ENCODE measurements at places on chromosomes 16 and 17.
A peak's percentile ranks its signal among the peaks of the same experiment; 100 is the strongest.

- DNase-seq = no peak
Measured at GRCh38 chr16:26491101-26491670, 575.5 kb upstream of the C16orf82 start.

- DNase-seq = no peak
Measured at GRCh38 chr16:87703835-87704375, 61.9 kb downstream of the KLHDC4 start.

GRCh38 chr16:18983565-18984434 is at the start of gene TMC7:
TSS of gene TMC7 (plus strand) at chr16:18983934. CDS start at chr16:18984064, 130 bp downstream.
- DNase-seq = no peak

DNA sequence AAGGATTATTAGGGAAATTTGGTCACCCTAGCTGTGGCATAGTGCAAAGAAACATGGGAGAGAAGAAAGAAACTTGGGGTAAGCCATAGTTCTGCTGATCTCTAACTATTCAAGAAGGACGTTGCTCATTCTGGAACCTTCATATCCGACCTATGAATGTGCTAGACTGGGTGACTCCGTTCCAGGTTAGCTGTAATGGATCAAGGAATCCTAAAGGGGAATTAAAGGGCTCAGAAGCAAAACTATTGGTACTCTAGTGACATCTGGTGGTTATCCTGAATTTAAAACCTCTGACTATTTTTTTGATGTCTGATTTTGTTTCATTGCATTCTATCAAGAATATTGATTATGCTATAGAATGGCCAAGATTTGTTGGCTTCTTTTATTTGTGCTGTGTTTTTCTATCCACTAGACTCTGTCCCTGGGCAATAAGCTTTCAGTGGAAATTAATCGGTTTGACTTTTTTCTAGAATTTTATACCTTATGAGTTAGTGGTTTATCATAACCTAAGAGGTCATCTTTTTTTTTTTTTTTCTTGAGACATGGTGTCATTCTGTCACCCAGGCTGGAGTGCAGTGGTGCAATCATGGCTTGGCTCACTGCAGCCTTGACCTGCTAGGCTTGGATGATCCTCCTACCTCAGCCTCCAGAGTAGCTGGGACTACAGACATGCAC is 19.5 kb downstream of the PCTP start:
- DNase-seq = no peak

- DNase-seq = no peak
Measured at GRCh38 chr16:27740496-27741201, 190.7 kb downstream of the KATNIP start.

DNA sequence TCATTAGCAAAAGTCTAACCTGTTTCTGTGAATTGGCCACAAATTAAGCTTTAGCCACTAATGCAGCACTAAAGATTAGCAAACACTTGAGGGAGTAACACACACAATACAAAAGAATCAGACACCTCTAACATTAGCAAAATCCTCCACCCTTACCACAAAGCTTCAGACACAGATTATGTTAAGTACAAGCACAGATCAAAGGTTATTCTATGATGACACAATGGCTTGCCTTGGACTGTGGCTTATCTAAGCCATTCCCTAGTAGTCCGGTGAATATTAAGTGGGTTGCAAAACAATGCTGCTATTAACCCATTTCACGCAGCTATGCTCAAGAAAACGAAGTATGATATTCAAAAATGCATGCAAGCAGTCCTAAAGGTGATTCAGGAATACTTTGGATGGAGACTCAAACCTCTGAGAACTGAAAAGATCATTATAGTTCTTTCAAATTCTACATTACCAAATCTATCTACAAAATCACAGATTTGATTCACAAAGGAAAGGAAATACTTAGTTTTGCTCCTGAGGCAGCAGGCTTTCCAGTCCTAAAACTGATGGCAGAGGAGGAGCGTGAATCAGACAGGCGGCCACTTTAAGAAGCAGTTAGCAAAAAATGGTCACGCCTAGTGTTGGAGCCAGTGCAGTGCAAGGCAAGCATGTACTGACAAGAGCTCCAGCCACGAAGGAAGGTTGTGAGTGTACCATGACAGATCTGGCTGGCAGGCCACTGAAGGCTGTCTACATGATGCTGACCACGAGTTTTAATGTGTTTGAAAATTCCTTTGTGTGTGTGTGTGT is 67.2 kb downstream of the PARN start:
- no peak for DNase-seq

DNA sequence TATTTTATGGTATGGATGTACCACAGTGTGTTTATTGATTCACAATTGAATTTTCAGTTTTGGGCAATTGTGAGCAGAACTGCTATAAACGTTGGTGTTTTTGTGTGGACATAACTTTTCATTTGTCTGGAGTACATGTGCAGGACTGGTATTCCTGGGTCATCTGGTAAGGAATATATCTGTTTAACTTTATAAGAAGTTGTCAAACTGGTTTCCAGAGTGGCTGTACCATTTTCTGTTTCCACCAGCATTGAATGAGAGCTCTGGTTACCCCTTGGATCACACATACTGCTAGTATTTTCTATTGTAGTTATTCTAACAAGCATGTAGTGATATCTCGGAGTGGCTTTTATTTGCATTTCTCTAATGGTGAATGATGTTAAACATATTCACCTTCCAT is 24.3 kb downstream of the TMEM238L start:
- DNase-seq = no peak

- no peak for DNase-seq
Measured at GRCh38 chr17:3976675-3977171, 12.5 kb upstream of the ATP2A3 start.

DNA sequence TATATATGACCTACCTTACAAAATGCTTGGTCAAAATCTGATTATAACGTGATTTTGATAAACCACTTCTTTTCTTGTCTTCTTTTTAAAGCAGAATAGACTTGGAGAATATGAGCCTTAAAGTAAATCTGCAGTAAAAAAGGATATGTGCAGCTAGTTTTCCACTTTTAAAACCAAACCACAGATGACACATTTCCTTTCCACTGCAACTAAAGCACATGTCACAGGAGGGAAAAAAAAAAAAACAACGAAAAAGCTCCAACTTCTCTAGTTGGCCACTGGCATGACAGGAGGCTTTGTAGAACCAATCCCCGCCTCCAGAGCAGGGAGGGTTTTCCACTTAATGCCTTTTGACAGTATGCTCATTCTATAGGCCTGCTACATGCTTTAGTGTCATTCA is at the start of gene EVI2A:
EVI2A (minus strand) TSS at position 142 of the 400 bp plus-strand sequence. CDS start 2,609 bp downstream, outside the sequence.
- DNase-seq = peak; percentile 55

GRCh38 chr16:2925951-2926649 is 14.4 kb downstream of the FLYWCH1 start:
- DNase-seq = no peak

DNA sequence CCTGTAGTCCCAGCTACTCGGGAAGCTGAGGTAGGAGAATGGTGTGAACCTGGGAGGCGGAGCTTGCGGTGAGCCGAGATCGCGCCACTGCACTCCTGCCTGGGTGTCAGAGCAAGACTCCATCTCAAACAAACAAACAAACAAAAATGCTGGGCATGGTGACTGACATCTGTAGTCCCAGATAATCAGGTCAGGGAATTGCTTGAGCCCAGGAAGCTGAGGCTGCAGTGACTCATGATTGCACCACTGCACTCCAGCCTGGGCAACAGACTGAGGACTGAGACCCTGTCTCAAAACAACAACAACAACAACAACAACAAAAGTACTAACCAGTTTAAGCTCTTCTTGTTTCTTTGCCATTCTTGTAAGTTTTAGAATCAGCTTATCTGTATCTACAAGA is 383.0 kb upstream of the PMFBP1 start:
- no peak for DNase-seq

GRCh38 chr17:9052921-9053320 is 31.6 kb downstream of the NTN1 start:
- DNase-seq = no peak

GRCh38 chr16:17448640-17449638 is 21.8 kb downstream of the XYLT1 start:
- no peak for DNase-seq

GRCh38 chr17:44775838-44776621 is 17.2 kb downstream of the ADAM11 start:
- DNase-seq = peak; percentile 98

DNA sequence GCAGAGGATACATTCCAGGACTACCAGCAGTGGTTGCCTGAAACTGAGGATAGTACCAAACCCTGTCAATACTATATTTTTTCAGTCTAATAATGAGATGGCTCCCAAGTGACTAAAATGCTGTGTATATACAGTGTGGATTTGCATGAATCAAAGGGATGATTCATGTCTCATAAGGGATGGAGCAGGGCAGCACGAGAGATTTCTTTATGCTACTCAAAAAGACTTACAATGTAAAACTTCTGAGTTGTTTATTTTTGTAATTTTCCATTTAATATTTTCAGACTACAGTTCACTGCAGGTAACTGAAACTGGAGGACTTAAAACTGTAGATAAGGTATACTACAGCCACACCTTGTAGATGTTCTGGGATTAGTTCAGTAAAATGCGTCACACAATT is 674.7 kb upstream of the SALL1 start:
- DNase-seq = no peak

DNA sequence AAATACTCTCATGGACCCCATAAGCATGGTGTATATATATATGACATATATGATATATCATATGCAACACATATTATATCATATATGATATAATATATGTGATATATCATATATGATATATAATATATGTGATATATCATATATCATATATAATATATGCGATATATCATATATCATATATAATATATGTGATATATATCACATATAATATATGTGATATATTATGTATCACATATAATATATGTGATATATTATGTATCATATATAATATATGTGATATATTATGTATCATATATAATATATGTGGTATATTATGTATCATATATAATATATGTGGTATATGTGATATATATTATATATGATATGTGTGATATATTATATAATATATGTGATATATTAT is 21.9 kb upstream of the MAPK3 start:
- no peak for DNase-seq

- no peak for DNase-seq
Measured at GRCh38 chr16:65621640-65622039, 499.8 kb upstream of the CDH11 start.

GRCh38 chr16:72927199-72928089 is 120.5 kb downstream of the ZFHX3 start:
- DNase-seq = no peak

DNA sequence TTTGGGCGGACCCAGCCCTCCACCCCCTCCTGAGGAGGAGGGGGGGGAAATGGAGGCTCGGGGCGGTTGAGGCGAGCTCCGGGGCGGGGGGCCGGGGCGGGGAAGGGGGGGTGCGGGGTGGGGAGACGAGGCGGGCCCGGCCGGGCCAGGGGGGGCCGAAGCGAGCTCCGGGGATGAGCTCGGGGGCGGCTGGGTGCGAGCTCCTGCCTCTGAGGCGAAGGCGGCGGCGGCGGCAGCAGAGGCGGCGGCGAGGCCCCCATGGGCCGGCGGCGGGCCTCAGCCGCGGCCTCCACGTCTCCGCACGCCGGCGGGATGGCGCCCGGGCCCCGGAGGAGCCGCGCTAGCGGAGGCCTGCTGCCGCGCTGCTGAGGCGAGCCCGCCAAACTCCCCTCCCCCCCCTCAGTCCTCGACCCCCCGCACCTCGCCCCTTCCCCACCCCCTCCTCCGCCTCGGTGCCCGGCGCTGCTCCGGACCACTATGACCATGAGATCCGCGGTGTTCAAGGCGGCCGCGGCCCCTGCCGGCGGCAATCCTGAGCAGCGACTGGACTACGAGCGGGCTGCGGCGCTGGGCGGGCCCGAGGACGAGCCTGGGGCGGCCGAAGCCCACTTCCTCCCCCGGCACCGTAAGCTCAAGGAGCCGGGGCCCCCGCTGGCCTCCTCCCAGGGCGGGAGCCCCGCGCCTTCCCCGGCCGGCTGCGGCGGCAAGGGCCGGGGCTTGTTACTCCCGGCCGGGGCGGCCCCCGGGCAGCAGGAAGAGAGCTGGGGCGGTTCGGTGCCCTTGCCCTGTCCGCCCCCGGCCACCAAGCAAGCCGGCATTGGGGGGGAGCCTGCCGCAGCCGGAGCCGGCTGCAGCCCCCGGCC is 596 bp downstream of the MSL1 start:
- DNase-seq = no peak

GRCh38 chr16:14150796-14151195 is 79.7 kb downstream of the MRTFB start:
- DNase-seq = no peak

- DNase-seq = no peak
Measured at GRCh38 chr17:60327134-60327900, 64.6 kb downstream of the USP32 start.

DNA sequence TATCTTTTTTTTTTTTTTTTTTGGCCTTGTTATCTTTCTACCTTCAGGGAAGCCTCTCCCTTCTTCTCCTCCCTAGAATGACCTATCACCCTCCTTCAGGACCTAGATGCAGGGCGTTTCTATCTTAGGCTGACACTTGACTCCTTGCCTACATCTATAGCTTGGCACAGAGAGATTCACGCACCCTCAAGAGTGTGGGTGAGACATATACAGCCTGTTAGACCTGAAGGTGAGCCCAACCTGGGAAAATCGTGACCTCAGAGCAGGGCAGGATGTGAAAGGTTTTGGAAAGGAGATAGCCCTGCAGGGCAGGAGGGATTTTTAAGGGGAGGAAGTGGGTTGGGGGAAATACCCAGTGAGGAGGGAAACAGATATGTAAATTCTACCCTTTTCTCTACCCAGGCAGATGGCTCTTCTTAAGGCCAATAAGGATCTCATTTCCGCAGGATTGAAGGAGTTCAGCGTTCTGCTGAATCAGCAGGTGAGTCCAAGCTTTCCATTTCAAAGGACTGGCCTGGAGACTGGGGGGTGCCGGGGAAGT is at the start of gene AHSP:
AHSP (plus strand) TSS at position 167 of the 541 bp plus-strand sequence; CDS start at position 407, 240 bp downstream.
- no peak for DNase-seq

DNA sequence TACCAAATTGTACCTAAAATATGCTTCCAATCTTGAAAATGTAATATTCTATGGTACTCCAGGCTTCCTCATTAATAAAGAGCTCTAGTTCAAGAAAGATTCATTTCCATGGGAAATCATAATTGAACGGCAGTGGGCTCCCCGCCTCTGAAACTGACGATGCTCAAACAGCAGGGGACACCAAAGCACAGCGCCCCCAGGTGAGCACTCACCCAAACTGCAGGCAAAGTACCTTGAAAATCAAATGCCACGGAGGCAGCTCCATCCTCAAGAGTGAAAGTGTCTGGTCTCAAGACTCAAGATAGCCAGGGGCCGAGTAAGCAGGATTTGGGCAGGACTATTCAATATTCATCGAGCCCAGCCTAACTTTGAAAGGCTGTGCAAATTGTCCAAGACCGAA is 217.4 kb upstream of the TNRC6C start:
- peak; percentile 10 for DNase-seq

DNA sequence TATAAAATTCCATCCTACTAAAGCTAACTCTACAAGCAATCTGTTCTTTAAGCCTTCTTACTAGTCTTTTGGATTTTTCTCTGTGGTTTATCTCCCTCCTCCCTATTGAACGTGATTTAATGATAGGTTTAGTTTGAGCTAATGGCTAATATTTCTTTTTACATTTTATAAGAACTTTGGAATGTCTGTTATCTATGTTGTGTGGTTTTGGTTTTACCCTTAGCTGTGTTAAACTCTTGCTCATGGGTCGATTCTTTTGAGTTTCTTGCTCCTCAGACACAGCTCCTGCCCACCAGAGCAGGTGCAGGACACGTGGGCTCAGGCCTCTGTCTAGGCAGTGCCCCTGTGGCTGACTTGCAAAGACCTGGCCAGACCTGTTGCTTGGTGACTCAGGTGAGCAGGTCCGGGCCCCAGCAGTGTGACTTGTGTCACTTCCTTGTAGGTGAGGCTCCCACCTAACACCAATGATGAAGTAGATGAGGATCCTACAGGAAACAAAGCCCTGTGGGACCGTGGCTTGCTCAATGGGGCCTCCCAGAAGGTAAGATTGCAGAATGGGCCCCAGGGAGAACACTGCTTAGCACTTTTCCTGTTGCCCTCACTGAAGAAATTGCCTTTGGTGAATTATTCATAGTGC is 45.1 kb downstream of the SF3B3 start:
- no peak for DNase-seq

- DNase-seq = no peak
Measured at GRCh38 chr17:9132944-9133610, 111.8 kb downstream of the NTN1 start.
